H1 (cell line): ENCODE measurements at places on chromosomes 5 and 9.

- H3K27me3 ChIP-seq = no peaks in the 10 kb centered on the region
- H3K27ac ChIP-seq = no peak overlapping the region
- no peak for DNase-seq
- H3K4me3 ChIP-seq = no peak overlapping the region
- no peaks in the 10 kb centered on the region for H3K36me3 ChIP-seq
- H3K4me1 ChIP-seq = no peaks in the 10 kb centered on the region
Observed at GRCh38 chr5:127355337-127355736, 64.7 kb downstream of the MEGF10 start.

GRCh38 chr9:132991351-132992300 is 13.1 kb downstream of the GFI1B start:
- H3K4me3 ChIP-seq = no peak overlapping the region
- no peak for DNase-seq
- H3K27me3 ChIP-seq = no peaks in the 10 kb centered on the region
- H3K27ac ChIP-seq = no peak overlapping the region
- no peaks in the 10 kb centered on the region for H3K4me1 ChIP-seq

GRCh38 chr9:100639854-100640253 is 62.0 kb downstream of the CAVIN4 start:
- H3K36me3 ChIP-seq = no peaks in the 10 kb centered on the region
- H3K27ac ChIP-seq = no peak overlapping the region

GRCh38 chr5:132283423-132284043 is 10.7 kb upstream of the SLC22A4 start:
- H3K27me3 ChIP-seq = no peaks in the 10 kb centered on the region
- H3K4me3 ChIP-seq = no peak overlapping the region
- H3K36me3 ChIP-seq = no peaks in the 10 kb centered on the region
- no peak for DNase-seq
- 0 out of 2 replicates have a peak, but pooled peaks cover 2% of the 10 kb centered on the region for H3K4me1 ChIP-seq

DNA sequence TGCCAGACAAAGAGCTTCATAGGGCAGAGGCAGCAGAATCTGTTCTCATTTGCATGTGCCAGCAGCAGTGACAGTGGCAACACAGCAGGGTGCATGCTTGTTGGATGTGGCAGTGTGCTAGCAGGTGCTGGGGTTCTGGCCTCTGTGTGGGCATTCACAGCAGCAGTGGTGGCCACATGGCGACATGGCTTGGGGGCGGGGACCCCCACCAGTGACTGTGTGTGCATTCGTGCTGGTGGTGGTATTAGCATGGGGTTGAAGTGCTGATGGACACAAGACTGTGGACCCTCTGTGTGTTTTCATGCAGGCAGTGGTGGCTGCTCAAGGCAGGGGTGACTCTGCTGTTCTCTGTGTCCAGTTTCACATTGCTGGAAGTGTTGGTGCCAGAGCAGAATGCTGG is 183.2 kb upstream of the PDE4D start:
- no peak for DNase-seq
- H3K4me3 ChIP-seq = no peak overlapping the region
- no peak overlapping the region for H3K27ac ChIP-seq
- H3K4me1 ChIP-seq = no peaks in the 10 kb centered on the region
- no peaks in the 10 kb centered on the region for H3K27me3 ChIP-seq

DNA sequence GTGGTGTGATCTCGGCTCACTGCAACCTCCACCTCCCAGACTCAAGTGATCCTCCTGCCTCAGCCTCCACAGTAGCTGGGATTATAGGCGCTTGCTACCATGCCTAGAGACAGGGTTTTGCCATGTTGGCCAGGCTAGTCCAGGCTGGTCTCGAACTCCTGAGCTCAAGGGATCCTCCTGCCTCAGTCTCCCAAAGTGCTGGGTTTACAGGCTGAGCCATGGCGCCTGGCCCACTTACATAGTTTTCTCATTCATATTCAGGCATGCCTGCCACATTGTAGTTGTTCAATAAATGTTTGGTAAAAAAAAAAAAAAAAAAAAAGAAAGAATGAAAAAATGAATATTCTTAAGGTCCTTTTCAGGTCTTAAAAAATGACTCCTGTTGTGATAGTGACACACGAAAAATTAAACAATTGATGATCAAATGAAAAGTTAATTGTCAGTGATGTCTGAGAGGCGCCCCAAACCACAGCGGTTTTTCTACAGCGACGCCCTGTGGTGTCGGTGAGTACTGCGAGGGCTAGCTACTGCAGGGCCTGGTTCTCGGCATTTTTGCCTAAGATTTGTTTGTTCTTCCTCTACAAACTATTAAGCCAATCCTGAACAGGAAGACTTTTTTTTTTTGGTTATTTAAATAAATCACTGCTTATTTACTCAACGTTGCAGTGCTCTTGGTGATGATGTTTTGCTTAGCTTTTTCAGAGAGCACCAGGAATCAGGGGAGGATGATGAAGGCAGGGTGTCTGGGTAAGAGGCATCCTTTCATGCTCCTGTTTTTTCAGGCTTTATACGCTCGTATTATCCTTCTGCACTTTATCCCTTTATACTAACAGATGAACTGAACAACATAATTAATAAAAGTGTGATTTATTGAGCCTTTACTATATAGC is 67.0 kb upstream of the DPYSL3 start:
- no peak overlapping the region for H3K4me3 ChIP-seq
- H3K36me3 ChIP-seq = peaks cover 25% of the 10 kb centered on the region; the same call in 1 of the 2 replicates
- H3K27me3 ChIP-seq = no peaks in the 10 kb centered on the region
- H3K27ac ChIP-seq = no peak overlapping the region

DNA sequence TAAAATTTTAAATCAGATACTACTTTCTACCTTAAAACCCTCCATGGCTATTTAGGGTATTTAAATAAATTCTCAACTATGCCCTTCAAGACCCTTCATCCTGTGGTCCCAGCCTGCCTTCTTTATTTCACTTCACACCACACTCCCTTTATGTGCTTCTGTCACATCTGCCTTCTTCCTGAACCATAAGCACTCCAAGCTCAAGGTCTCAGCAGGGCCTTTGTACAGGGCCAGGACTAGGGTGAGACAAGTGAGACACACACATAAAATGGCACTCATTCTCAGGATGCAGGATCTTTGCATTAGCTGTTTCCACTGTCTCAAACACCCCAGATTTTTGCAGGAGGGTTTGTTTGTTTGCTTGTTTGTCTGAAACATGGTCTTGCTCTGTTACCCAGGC is 7.6 kb downstream of the ITK start:
- no peak overlapping the region for H3K4me3 ChIP-seq
- H3K4me1 ChIP-seq = no peaks in the 10 kb centered on the region
- H3K36me3 ChIP-seq = no peaks in the 10 kb centered on the region

- no peaks in the 10 kb centered on the region for H3K27me3 ChIP-seq
- no peaks in the 10 kb centered on the region for H3K36me3 ChIP-seq
- 0 out of 2 replicates have a peak, but pooled peaks cover 3% of the 10 kb centered on the region for H3K4me1 ChIP-seq
- no peak overlapping the region for H3K4me3 ChIP-seq
- DNase-seq = no peak
- H3K27ac ChIP-seq = no peak overlapping the region
Observed at GRCh38 chr5:11248966-11249365, 487.9 kb upstream of the DAP start.

GRCh38 chr9:125887172-125887571 is 140.0 kb downstream of the PBX3 start:
- no peak for DNase-seq
- H3K4me3 ChIP-seq = no peak overlapping the region
- no peaks in the 10 kb centered on the region for H3K27me3 ChIP-seq
- H3K4me1 ChIP-seq = peaks cover 27% of the 10 kb centered on the region

- DNase-seq = no peak
- H3K27ac ChIP-seq = no peak overlapping the region
- H3K4me1 ChIP-seq = no peaks in the 10 kb centered on the region
- no peaks in the 10 kb centered on the region for H3K36me3 ChIP-seq
- no peaks in the 10 kb centered on the region for H3K27me3 ChIP-seq
Observed at GRCh38 chr9:30630459-30630858, 1754.0 kb upstream of the ACO1 start.

GRCh38 chr9:127991017-127991756 is 10.4 kb upstream of the EEIG1 start:
- DNase-seq = no peak
- H3K27me3 ChIP-seq = no peaks in the 10 kb centered on the region
- H3K4me1 ChIP-seq = no peaks in the 10 kb centered on the region
- no peaks in the 10 kb centered on the region for H3K36me3 ChIP-seq
- H3K27ac ChIP-seq = no peak overlapping the region

DNA sequence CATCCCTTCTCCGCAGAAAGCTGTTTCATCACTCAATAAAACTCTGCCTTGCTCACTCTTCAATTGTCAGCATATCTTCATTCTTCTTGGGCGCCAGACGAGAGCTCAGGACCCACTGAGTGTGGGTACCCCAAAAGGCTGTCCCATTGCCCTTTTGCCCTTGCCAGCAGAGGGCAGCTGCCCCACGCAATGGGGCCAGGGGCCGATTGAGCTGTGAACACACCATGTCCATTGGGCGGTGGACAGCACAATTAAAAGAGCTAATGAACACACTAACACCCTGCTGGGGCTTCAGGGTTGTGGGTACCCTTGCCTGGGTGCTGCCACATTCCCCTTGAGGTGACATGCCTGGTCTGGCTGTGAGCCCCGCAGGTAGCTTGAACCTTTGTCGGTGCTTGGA is 487.2 kb upstream of the NUDT12 start:
- H3K36me3 ChIP-seq = no peaks in the 10 kb centered on the region
- H3K27ac ChIP-seq = no peak overlapping the region
- no peaks in the 10 kb centered on the region for H3K4me1 ChIP-seq
- H3K4me3 ChIP-seq = no peak overlapping the region
- no peaks in the 10 kb centered on the region for H3K27me3 ChIP-seq

- no peaks in the 10 kb centered on the region; the same call in 1 of the 2 replicates for H3K27me3 ChIP-seq
- H3K4me3 ChIP-seq = no peak overlapping the region
- H3K36me3 ChIP-seq = no peaks in the 10 kb centered on the region
Observed at GRCh38 chr9:38228331-38229103, 159.5 kb upstream of the SHB start.

GRCh38 chr9:137357166-137357565 is 55.1 kb upstream of the NRARP start:
- H3K27me3 ChIP-seq = no peaks in the 10 kb centered on the region
- H3K4me1 ChIP-seq = no peaks in the 10 kb centered on the region
- DNase-seq = no peak
- H3K4me3 ChIP-seq = no peak overlapping the region
- no peaks in the 10 kb centered on the region for H3K36me3 ChIP-seq

DNA sequence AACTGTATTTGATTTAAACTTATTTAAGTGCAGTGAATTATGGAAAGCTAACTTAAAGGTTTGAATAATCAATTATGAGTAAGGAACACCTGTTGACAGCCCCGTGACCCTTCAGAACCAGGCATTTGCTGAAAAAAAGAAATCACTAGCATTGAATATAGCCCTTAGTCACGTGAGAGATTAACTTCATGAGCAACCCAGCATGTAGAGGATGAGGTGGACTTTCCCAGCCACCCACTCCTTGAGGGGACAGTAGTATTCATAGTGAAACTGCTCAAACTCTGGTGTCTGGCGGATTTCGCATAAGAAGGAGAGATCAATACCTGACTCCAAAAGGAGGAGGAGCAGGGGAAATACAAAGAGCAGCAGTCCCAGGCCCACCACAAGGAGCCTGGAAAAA is 184.8 kb upstream of the RASEF start:
- no peak overlapping the region for H3K27ac ChIP-seq
- no peak overlapping the region for H3K4me3 ChIP-seq
- H3K36me3 ChIP-seq = no peaks in the 10 kb centered on the region
- H3K27me3 ChIP-seq = no peaks in the 10 kb centered on the region
- no peaks in the 10 kb centered on the region for H3K4me1 ChIP-seq

DNA sequence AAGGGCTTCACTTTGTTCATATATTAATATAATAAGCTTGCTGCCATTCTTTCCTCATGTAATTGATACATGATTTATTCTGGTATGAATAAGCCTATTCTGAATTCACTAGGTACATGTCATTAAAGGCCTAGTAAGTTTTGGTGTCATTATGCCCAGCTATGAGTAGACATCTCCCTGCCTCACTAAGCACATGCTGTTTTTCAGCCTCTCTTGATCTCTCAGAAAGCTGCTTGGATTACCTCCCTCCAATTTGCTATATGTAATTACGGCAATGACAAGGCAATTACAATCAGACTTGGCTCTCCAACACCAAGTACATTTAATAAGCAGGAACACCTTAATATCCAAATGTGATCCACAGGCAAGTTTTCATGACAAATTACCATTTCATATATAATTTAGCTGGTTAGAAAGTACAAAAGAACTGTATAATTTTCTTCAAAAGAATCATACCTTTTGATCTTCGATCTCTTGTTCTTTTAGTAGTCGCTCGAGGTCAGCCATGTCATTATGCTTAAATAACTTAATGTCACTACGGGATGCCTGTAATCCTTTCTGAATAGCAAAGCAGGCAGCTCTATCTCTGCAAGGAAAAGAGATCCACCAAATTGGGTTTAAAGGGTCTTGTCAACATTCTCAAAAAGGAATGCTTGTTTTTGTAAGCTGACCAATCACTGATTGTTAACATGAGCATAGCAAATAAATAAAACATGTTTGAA is 56.3 kb downstream of the SPTLC1 start:
- DNase-seq = no peak
- peaks cover 5% of the 10 kb centered on the region for H3K4me1 ChIP-seq
- no peaks in the 10 kb centered on the region for H3K27me3 ChIP-seq
- H3K36me3 ChIP-seq = peaks cover 15% of the 10 kb centered on the region; the same call in 1 of the 2 replicates
- H3K4me3 ChIP-seq = no peak overlapping the region
- no peak overlapping the region for H3K27ac ChIP-seq

DNA sequence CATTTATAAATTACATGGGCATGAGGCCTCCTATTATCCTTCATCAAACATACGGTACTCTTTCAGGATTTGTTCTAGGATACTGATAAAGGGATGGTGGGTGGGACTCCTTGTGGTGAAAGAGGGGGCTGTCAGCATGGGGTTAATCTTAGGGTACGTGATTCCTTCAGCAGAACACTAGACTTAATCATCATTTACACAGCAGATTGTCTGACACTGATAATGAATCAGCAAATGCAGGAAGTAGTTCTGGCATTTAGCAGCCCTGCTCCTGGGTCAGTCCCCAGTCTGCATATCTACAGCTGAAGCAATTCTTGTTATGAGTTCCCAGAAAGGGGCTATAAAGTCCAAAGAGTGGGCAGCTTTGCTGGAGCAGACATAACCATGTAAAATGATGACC is 384.6 kb downstream of the SPOCK1 start:
- no peak for DNase-seq
- no peak overlapping the region for H3K27ac ChIP-seq
- no peak overlapping the region for H3K4me3 ChIP-seq
- H3K27me3 ChIP-seq = no peaks in the 10 kb centered on the region
- no peaks in the 10 kb centered on the region for H3K36me3 ChIP-seq
- no peaks in the 10 kb centered on the region for H3K4me1 ChIP-seq

- H3K4me1 ChIP-seq = no peaks in the 10 kb centered on the region
- H3K36me3 ChIP-seq = no peaks in the 10 kb centered on the region
- no peak overlapping the region for H3K4me3 ChIP-seq
- no peak for DNase-seq
- H3K27ac ChIP-seq = no peak overlapping the region
Observed at GRCh38 chr9:117722108-117722761, 18.0 kb downstream of the TLR4 start.

GRCh38 chr5:78595458-78595921 is 53.1 kb downstream of the LHFPL2 start:
- no peaks in the 10 kb centered on the region for H3K27me3 ChIP-seq
- H3K4me3 ChIP-seq = no peak overlapping the region
- no peak overlapping the region for H3K27ac ChIP-seq
- DNase-seq = no peak
- no peaks in the 10 kb centered on the region for H3K36me3 ChIP-seq
- H3K4me1 ChIP-seq = peaks cover 5% of the 10 kb centered on the region; the same call in 1 of the 2 replicates
